ENCODE measurements at places on chromosomes 2 and 18.

GRCh38 chr2:9168821-9169221 is 37.8 kb upstream of the ASAP2 start:
- peaks cover 9% of the 10 kb centered on the region for H3K27me3 ChIP-seq
- no peak overlapping the region for H3K4me3 ChIP-seq
- DNase-seq, result no peak
- no peaks in the 10 kb centered on the region for H3K36me3 ChIP-seq

DNA sequence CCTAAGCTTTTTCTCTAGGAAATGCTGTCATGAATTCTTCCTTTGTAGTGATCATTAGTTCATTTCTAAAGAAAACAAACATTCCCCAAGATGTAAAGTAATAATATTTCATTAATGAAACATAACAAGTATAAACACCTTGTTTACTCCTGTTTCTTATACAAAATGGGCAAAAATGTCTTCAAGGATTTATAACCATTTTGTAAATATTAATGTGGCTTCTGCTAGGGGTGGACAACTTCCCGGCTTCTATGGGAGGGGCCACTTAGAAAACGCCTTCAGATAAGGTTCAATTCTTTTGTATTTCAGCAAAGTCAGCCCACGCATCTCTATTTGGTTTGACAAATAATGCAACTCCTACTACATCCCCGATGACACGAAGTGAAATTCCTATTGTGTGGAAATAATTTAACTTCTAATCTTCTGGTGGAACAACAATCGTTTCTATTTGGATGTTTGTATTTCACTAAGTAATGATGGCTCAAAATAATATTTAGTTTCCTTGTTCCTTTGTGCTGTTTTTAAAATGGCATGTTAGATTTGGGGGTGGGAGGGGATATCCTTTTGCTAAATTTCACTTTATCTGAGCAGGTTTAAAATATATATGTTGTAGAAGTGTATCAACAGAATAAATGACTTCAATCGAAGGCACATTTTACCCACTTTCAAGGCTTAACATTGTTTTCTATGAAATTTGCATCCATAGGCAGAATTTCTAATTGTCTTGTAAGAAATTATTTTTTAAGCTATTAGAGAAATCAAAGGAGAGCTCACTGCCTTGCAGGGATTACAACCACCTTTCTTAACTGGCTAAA is 14.7 kb upstream of the HOXD1 start:
- no peak for DNase-seq
- H3K27ac ChIP-seq, result no peak overlapping the region
- peaks cover 1% of the 10 kb centered on the region for H3K36me3 ChIP-seq
- peaks cover 8% of the 10 kb centered on the region for H3K4me1 ChIP-seq

GRCh38 chr2:15614545-15615300 is 23.1 kb downstream of the DDX1 start:
- H3K4me1 ChIP-seq, result no peaks in the 10 kb centered on the region
- no peaks in the 10 kb centered on the region for H3K27me3 ChIP-seq
- peaks cover 33% of the 10 kb centered on the region for H3K36me3 ChIP-seq
- DNase-seq, result no peak
- no peak overlapping the region for H3K4me3 ChIP-seq

DNA sequence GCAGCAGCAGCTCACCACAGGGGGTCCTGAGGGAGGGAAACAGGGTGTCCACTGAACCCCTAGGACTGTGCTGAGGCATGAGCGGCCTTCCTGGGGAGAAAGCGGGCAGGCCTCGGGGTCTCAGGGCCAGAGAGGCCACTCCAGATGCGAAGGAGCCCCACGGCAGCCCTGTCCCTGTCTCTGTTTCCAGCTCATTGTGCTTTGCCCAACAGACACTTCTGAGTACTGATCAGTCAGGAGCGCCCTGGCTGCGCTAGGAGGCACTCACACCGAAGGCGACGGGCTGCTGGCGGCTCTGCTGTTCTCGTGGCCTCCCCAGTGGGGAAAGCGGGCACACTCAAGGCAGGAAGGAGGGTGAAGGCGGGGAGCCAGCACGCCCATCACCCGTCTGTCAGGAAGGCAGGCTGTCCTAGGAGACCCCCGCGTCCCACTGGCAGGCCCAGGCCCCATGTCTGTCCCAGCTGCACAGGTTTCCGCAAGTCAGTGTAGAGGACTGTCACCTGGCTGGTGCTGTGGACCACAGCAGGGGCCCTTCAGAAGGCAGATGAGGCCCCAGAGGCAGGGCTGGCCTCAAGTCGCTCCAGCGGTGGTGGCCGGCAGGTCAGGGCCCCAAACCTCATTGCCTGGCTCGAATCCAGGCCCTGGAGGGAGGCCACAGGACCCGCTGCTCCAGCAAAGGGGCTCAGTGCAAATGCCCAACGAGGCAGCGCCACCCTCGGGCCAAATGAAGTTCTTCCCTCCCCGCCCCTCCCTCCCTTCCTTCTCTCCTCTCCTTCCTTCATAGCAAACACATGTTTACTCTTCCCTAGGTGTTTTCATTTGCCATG is 6.8 kb downstream of the ESPNL start:
- DNase-seq, result peak; percentile 18
- peak overlapping the region; percentile 99 for H3K27ac ChIP-seq
- H3K4me1 ChIP-seq, result peaks cover 78% of the 10 kb centered on the region
- H3K36me3 ChIP-seq, result peaks cover 7% of the 10 kb centered on the region

DNA sequence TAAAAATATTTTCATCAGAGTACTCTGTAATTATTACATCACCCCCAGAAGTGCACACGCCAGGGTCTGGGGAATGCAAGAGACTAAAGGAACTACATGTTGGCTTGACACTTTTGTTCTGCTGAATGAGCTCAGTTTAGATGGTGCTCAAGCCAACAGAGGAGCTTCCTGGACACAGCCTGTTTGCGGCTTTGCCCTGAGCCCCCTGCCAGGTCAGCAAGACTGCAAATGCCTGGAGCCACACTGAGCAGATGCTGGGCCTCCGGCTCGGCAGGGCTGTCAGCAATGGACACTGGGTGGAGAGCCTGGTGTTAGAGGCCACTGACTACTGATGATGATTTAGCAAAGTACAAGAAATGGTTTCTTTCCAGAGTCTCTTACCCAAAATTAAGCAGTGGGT is 31.9 kb downstream of the PTPN18 start:
- peaks cover 40% of the 10 kb centered on the region for H3K4me1 ChIP-seq
- no peak overlapping the region for H3K27ac ChIP-seq
- H3K4me3 ChIP-seq, result no peak overlapping the region
- DNase-seq, result no peak

DNA sequence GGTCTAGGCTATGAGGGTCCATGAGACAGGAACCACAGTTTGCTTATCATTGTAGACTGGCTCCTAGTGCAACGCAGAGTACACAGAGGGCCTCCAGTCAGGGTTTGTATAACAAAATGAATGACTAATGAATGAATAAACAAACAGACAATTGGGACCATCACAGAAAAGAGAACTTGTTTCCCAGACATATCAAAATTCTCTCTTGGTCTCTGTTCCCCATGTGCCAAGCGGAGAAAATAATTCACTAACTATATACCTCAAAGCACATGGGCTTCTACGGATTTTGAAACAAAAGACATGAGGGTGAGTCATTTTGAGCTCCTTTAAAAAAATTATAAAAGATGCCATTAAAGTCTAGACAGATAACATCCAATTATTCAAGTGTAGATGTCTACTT is 28.0 kb downstream of the INO80C start:
- H3K27me3 ChIP-seq, result no peaks in the 10 kb centered on the region
- H3K36me3 ChIP-seq, result peaks cover 27% of the 10 kb centered on the region
- DNase-seq, result no peak

All from stimulated activated naive B cell treated with anti-CD40 and anti-IgM and Interleukin-4, amounts not matched to agents 10 μg/mL and 1 μg/mL and 100 μg/mL, for 72 hours (primary cell).